Activated CD4-positive, alpha-beta T cell treated with anti-CD3 and anti-CD28 coated beads, Interleukin-2, amount 10 ng/mL, durations not matched to agents 7 days and 5 days (primary cell): ENCODE measurements at places on chromosomes 11 and 22. TPM values are rescaled to one million over a fixed set of nuclear protein-coding genes. Genes with fewer than 3 reads are reported as not detected.

GRCh38 chr11:112871909-112872500 is 89.2 kb upstream of the NCAM1 start:
- no peak for DNase-seq

DNA sequence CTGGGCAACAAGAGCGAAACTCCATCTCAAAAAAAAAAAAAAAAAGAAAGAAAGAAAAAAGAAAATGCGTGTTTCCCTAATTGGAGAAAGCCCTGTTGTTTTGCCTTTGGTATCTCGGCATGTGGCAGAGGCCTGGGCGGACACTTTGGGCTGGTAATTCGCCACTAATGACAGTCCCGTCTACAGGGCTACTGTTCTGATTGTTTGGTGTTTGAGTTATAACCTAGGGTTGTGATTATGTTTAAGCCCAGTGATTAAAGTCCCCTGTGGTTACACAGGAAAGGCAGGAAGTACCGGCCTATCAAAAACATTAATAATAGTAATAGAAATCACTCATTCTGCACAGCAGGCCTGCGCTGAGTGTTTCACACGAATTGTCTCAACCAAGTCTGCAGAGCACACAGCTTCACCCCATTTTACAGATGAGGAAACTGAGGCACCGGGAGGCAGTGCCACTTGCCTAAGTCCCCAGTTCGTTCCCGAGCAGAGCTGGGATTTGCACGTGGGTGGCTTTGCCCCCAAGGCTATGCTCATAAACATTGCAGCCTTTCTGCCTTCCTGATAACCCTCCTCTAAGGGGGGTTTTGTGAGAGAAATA is 39.1 kb upstream of the GRAMD4 start:
- no peak for DNase-seq

- no peak for DNase-seq
Observed at GRCh38 chr11:88355887-88356286, 18.4 kb upstream of the CTSC start.

GRCh38 chr11:101434026-101434643 is 149.7 kb downstream of the TRPC6 start:
- DNase-seq, result no peak

- DNase-seq, result no peak
Observed at GRCh38 chr11:75527938-75528735, 2.4 kb upstream of the GDPD5 start.

DNA sequence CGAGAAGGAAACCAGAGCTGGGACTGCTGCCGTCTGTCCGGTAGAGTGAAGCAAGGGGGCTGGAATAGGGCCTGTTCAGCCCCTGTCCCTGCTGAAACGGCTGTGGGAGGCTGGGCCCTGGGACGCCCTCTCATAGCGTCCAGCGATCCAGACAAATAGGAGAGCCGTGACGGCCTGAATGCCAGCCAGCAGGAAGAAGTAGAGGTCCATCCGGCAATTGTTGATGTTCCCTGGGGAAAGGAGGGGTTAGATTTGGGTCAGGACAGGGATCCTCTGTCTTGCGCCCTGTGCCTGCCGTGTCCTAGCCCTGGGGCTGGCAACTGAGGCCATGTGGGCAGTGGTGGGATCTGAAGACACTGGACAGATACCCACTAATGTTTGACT is 12.9 kb downstream of the TMEM132A start:
- no peak for DNase-seq

GRCh38 chr11:70036971-70037882 is 40.9 kb upstream of the ANO1 start:
- DNase-seq, result no peak

DNA sequence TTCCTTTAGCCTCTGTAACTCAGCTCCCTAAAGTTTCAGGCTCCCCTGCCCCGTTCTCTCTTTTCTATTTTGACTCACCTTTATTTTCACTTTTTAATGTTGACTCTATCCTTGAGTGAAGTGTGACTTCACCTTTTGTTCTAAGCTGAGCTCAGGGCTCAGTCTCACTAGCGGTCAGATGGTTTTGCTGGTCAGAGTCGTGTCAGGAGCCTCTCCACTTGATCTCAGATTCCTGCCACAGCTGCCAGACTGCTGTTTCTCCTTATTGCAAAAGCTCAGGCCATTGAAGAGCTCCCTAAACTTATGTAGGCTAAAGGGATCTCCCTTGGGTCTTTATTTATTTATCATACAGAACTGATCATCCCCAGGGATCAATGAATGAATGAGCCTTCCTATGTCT is 13.7 kb upstream of the POU2AF2 start:
- no peak for DNase-seq

- no peak for DNase-seq
Observed at GRCh38 chr11:112724496-112724790, 236.8 kb upstream of the NCAM1 start.

SLC2A11 gene
- total RNA-seq, result 7.8 TPM

YAP1 gene
- not detected for total RNA-seq

SYT8 gene
- not detected for total RNA-seq

C1QTNF4 gene
- total RNA-seq, result not detected

CRYAB gene
- total RNA-seq, result not detected

USP2 gene
- total RNA-seq, result 0.17 TPM

PHF21A gene
- 37.8 TPM for total RNA-seq

BBOX1 gene
- not detected for total RNA-seq

PAMR1 gene
- total RNA-seq, result not detected
